ENCODE measurements at places on chromosomes 6 and 20.
A peak's percentile ranks its signal among the peaks of the same experiment; 100 is the strongest.

DNA sequence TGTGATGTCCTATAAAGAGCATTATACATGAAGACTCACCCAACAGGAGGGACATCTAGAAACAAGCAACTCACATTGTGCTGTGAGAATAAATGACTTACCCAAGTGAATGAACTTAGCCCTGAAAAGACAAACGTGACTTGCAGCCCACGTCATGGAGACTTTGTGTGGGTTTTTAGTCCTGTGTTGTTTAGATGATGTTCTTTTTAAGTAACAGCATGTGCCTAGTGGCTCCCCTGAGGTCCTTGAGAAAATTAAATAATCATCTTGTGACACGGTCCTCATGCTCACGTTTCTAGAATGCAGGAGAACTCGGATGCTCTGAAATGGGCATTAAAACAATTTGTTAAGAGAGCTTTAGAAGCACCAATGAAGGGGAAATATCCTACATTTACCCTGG, 165.1 kb downstream of the SASH1 start:
- no peak for DNase-seq

DNA sequence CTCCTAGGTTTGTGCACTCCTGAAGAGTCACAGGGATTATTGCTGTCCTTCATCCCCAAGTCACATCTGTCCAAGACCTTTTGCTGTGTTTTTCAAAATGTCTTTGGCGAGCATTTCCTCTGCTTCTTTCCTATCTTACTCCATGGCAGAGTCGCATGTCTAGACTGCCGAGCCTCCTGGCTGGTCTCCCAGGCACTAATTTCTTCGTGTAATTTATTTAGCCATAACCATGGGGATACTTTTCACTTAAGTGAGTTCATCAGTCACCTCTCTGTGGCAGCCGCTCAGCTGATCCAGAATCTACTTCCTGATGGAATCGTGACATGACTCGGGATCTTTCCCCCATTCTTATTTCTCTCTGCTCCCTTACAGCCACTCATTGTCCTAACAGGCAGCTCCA, 25.8 kb downstream of the ADGRF5 start:
- no peak for DNase-seq

- DNase-seq = no peak
These were observed at the start of gene PGC for GRCh38 chr6:41747256-41748101. Gene PGC (minus strand): TSS chr6:41747397. CDS start chr6:41747334, 63 bp downstream.

GRCh38 chr6:47655719-47656595, 42.4 kb upstream of the ADGRF4 start:
- peak; percentile 7 for DNase-seq

DNA sequence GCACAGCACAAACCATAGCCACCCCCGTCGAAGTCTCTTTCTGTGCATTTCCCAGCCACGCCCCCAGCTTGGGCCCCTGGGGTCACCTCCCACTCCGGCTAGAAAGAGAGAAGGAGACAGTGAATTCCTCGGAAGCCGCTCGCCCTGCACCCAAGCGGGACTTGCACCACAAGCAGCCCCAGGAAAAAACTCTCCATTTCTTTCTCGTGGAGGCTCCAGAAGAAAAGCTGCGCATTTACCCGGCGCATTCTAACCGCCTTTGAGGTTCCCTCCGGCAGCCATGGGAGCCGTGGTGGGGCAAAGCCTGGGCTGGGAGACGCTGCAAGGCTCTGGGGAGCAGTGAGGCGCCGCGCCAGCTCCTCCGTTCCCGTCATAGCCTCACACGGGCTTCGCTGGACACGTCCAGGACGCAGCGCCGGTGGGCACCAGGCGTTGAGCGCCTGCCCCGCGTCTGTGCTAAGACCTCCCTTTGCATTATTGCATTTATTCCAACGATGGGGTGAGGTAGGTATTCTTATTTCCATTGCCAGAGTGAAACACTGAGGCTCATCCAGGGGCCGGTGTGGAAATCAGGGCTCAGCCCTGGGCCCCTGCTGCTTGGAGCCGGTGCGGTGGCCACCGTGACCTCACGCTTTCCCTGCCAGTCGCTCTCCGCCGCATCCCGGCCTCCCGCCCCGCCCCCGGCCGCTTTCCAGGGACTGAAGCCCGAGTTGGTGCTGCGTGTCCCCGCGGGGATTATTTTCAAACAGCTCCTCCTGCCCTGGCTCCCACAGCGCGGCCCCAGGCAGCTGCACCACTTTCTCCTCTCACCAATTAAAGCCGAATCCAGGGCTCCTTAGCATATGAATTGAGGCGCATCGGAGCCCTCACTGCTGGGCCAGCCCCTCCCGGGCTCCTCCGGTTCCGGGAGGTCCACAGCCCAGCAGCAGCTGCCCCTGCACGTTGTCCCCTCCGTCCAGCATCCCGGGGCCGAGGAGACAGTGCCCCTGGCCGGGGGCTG, 148.3 kb upstream of the AFDN start:
- no peak for DNase-seq

GRCh38 chr6:148780918-148781436, 34.1 kb downstream of the UST start:
- no peak for DNase-seq

- no peak for DNase-seq
These were observed 6.8 kb downstream of the MDFI start for GRCh38 chr6:41645007-41645618.

DNA sequence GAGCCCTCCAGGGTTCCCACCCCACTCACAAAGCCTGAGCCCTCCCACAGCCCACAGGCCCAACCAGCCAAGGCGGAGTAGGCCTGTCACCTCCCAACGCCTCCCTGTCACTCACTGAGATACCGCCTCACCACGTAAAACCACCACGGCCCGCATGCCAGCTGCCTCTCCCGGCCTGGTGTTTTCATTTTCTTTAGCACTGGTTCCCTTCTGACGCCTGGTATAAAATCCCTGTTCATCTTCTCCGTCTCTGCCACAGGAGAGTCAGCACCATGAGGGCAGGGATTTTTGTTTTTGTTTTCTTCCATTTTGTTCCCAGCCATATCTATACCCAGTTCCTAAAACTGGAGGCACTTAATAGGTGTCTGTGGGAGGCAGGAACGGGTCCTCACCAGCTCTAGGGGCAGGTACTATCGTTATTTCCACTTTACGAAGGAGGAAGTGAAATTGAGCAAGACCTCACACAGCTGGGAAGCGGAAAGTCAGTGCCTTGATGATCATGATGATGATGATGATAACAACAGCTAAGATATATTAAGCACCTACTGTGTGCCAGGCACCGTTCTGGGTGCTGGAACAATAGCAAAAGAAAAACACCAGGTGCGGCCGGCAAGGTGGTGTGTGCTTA, 58.6 kb downstream of the SNAI1 start:
- DNase-seq = no peak

DNA sequence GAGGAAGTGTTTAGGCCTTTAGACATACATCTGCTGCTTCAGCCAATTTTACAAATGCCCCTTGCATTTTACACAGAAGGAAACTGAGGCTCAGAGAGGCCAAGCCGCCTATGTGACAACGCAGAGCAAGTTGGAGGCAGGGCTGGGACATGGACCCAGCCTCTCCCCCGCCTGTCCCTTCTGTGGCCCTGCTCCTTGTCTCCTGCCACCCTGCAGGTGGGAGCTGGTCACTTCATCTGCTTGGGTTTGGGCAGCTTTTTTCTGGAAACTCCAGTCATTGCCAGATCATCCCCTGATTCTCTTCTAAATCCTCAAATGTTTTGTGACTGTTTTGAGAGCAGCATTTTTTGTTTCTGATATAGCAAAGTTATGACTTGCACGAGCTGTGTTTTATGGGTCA, 68.9 kb downstream of the DLGAP4 start:
- DNase-seq = no peak

GRCh38 chr20:35432430-35432735, 5.6 kb downstream of the GDF5 start:
- DNase-seq = no peak

DNA sequence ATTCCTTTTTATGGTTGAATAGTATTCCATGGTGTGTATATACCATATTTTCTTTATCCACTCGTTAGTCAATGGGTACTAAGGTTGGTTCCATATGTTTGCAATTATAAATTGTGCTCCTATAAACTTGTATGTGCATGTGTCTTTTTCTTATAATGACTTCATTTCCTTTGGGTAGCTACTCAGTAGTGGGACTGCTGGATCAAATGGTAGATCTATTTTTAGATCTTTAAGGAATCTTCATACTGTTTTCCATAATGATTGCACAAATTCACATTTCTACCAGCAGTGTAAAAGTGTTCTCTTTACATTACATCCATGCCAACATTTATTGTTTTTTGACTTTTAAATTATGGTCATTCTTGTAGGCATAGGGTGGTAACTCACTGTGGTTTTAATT, 164.3 kb downstream of the TASP1 start:
- DNase-seq = no peak

- DNase-seq = no peak
These were observed 213.9 kb upstream of the SSTR4 start for GRCh38 chr20:22821081-22821727.

DNA sequence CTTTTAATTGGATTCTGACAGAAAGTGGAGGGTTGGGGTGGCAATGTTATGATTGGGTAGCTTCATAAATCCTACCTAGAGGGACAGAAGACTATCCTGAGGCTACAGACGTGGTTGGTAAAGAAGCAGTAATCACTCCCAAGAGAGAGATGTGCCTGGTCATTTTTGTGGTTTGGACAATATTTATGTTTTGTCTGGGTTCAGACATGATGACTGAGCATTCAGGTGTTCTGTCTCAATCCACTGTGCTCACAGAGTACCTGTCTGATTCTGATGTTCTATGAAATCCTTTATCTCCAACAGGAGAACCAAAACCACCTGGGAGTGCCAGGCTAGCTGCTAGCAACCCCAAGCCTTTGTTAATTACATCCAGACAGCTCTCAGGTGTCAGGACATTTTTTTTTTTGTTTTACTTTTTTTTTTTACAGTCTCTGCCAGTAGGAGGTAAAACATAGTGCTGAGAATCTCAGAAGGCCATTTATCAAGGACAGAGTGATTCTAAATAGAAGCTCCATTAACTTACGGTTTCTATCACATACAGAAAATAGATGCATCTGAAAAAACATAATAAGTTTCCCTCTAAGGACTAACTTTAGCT, 1.6 kb upstream of the HLA-DQA1 start:
- no peak for DNase-seq

DNA sequence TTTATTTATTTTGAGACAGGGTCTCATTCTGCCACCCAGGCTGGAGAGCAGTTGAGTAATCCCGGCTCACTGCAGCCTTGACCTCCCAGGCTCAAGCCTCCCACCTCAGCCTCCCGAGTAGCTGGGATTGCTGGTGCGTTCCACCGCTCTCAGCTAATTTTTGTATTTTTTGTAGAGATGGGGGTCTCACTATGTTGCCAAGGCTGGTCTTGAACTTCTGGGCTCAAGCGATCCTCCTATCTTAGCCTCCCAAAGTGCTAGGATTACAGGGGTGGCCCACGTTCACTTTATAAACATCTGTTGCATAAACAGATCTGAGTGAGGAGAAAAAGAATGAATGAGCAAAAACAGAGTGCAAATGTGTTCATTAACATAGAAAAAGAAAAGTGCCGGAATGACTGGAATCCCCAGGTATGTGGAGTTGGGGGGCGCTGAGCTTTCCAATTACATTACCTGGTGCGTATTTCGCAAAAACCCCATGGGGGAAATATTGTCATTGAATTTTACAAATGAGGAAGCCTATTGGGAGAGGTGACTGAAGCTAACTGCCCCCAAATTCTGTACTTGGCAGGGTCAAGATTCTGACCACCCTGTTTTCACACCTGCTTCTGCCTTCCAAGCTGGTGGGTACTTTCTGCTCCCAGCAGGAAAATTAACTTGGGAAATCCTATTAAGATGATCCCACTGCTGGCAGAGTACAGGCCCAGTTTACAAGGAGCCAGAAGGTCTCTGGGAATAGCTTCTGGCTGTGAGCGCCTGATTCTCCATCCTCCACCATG, 207.7 kb upstream of the JARID2 start:
- DNase-seq = no peak

DNA sequence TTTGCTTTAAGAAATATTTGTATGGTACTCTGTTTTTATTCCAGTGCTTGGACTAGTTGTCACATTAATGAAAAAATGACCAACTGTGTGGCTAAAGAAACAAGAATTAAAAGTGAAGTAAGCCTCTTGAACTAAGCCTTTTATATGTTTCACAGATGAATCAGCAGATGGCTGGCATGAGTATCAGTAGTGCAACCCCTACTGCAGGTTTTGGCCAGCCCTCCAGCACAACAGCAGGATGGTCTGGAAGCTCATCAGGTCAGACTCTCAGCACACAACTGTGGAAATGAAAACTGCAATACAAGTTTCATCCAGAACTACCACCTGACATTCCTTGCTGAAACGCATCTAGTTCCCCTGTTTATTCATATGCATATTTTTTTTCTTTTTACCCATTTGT, 96.8 kb downstream of the B3GAT2 start:
- DNase-seq = no peak

GRCh38 chr6:16769986-16770376, 8.7 kb upstream of the ATXN1 start:
- no peak for DNase-seq

- no peak for DNase-seq
These were observed 137.2 kb upstream of the ADGRB3 start for GRCh38 chr6:68497927-68498326.

All from CD4-positive, alpha-beta T cell treated with Interleukin-15 for 4 hours (primary cell).